Left renal cortex interstitium (tissue), 4 donors: ENCODE measurements at places on chromosomes 11 and 22.

GRCh38 chr11:59854871-59855270 is 9.6 kb upstream of the CBLIF start:
- DNase-seq = no peak

GRCh38 chr11:37323843-37324242 is 725.8 kb upstream of the RAG2 start:
- DNase-seq = no peak

DNA sequence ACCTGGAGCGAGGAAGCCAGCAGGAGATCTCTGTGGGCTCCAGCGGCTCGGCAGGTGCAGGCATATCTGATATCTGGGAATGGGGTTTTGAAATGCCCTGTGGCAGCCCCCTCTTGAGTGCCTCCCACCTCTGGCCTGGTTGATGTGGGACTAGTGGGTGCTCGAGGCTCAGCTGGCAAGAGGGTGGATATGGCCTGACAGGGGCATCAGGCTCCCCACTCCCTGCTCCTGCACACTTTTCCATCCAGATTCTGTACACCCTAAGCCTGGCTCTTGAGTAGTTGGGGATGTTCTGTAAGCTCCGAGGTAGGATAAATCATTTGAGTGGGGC is 75.0 kb downstream of the SCN3B start:
- no peak for DNase-seq

DNA sequence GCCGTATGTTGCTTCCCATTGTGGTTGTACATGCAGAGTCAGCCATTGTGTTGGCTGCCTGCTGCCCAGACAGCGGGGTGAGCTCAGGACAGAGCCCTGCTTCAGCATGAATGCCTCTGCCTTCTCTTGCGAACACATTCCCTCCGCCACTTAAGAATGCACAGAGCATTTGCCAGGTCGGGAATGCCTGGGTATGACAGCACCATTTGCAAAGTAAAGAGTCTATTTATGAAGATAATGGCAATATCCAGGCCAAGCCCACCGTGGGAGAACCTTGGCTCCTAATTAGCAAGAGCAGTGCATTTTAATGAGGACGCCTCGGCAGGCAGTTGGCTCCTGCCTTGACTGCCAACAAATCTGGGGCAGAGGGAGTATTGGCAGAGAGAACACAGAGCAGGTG is 62.5 kb upstream of the SORL1 start:
- DNase-seq = no peak

- DNase-seq = no peak
These were observed 1241.5 kb downstream of the BRD1 start for GRCh38 chr22:48585916-48586798.
